ENCODE measurements at places on chromosomes 12 and 14.

DNA sequence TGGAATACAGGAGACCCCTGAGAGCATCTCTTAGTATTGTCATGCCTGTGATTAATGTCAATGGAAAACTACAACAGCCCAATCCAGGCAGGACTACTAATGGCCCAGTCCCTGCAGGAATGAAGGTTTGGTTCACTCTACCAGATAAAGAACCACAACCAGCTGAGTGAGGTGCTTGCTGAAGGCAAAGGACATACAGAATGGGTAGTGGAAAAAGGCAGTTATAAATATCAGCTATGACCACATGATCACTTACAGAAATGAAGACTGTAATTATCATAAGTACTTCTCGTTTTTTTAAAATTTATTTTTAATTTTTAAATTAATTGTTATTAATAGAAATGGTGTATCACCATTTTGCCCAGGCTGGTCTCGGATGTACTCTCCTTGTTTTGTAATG, 17.2 kb upstream of the LPCAT3 start:
- DNase-seq, result no peak

- no peak for DNase-seq
Measured at GRCh38 chr14:35331605-35332516, 39.7 kb downstream of the PSMA6 start.

DNA sequence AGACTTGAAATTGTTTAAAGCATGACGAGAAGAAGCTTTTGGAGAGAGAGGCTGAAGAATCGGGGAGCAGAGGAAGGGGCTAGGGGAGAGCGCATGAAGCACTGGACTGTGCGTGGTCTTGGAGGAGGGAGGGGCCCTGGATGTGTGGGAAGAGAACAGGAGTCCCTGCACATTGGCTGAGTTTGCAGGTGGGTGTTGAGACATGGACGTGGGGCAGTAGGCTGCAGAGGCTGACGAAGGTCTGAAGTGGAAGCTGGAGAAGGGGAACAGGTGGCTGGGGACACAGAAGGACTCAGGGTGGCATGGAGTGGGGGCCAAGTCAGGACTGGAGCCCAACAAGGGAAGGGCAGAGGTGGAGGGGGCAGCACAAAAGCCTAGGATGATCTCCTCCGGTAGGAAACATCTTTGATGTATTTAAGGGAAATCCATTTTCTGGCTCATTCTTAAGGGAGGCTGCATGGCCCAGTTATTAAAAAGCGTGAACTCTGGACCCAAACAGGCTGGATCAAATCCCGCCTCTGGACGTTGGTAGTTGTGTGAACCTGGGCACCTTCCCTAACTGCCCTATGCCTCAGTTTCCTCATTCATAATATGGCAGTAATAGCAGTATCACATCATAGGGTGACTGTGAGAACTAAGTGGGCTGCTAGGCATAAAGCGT, 29.0 kb downstream of the ADGRD1 start:
- no peak for DNase-seq

DNA sequence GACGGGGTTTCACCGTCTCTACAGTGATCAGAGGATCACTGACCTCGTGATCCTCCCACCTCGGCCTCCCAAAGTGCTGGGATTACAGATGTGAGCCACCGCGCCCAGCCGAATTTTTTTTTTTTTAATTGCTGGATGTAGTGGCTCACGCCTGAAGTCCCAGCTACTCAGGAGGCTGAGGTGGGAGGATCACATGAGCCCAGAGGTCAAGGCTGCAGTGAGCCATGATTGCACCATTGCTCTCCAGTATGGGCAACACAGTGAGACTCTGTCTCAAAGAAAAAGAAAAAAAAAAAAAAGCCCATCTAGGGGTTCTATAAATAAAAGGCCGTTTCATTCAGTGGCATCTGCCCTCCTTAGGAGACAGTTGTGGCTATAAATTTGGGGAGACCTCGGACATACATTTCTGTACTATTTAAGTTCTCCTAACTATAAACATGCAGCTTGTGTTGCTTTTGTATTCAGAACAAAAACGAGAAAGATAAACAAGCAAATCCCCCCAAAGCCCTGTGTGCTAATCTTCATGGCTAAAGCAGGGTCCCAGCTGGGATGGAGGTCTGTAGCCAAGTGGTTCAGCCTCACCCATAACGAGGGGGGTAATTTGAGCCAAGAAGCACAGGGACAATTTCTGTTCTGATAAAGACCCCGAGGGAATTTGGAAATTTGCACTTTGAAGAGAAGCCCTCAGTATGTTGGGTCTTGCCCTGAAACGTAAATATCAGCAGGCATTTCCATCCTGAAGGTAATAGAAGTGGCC, 35.0 kb upstream of the BCL7A start:
- no peak for DNase-seq

- DNase-seq, result peak; percentile 10
Measured at GRCh38 chr14:87896393-87897380, 96.3 kb downstream of the GALC start.

DNA sequence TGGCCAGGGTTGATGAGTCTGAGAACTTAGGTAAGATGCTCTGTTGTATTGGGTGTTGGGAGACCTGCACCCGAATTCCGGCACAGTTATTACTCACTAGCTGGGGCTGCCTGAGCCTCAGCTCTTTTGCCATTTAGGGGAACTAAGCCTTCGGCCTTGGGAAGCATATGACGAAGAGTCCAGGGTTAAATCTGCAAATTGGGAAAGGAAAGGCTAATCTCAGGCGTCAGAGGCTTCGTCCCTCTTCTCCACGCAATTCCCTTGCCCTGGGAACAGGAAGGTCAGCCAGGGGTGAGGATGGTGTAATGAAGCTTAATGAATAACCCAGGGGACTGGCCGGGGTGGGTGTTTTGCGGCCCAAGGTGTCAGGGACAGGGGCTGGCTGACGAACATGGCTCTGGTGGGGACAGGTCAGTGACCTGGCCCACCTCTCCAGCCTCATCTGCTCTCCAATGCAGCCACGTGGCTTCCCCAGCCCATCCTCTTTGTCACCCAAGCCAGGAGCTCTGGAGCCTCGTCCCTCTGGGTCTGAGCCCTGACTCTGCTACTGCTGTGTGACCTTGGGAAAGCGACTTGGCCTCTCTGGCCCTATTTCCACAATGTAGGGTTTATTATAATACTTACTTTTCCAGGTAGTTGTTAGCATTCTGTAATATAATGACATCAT, 3.8 kb upstream of the SDSL start:
- DNase-seq, result no peak

DNA sequence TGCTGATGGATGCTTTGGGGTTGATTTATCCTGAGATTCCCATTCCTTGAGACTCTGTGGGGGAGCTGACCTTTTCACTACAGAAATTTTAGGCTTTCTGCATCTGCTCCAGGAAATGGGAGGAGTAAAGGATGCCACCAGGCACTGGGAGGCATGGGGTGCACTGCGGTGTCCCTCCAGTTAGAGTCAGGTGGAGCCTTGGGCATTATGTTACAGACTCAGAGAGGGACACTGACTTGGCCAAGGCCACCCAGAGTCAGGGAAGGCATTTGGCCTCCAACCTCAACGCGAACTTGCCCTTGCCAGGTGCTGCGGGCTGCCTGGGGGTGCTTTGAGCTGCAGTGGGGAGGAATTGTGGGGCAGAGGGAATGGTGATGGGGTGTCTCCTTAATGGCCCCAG, 58.0 kb upstream of the TBX3 start:
- DNase-seq, result no peak

DNA sequence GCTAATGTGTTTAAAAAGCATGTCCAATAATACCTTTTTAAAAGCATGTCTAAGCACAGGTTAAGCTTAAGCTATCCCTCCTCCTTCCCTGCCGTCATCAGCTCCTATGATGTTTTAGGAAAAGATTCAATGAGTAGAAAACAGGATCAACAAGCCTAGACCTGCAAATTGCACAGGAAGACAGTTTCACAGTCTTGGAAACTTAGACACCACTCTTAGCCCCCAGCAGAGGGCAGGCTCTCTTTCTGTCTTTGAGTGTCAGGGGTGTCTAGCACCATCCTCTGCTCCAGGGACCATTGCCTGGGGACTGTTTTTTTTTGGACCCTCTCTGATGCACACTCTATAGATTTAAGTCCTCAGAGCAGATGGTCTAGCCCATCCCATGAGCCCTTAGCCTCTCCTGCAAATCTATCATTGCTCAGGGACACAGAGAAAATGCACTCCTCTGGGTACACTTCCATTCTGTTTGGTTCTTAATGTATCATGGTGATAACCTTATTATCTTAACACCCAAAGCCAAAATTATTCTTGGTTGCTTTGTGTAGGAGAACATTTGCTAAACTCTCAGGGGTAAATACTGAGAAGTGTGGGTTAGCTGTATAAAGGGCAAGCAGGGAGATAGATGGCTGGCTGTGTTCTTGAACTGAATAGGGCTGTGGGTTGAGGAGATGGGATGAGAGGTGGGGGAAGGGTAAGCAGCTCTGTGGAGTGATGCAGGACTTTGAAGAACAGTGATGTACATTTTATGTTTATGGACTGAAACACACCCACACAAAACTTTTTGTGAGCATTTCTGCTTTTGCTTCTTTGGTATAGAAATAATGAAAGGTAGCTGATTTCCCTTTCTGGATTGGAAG, 259.9 kb upstream of the DDHD1 start:
- no peak for DNase-seq

All from heart right ventricle (tissue), 16 donors.